Progenitor cell of endocrine pancreas (in vitro differentiated cells): ENCODE measurements at places on chromosomes 2 and 18.

DNA sequence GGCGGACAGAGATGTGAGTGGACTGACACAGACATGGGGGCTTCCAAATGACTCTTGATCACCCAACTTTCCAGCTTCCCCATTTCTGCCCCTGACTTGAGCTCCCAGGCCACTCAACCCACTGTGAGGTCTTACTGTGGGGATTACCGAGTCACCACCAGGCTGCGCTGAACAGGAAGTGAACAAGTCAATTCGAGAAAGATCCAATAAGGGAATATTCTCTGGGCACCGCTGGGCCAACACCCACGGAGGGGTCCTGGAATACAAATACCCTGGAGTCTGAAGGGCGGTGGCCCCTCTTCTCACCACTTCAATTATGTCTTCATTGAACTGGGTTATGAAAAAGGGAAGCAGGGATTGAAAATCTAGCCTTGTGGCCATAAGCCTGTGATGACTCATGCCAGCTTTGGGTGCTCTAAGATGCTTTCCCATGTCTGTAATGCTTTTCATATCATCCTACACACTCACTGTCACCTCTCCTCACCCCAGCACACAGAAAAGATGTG lies 37.7 kb downstream of the BCL11A start:
- no peak for DNase-seq

GRCh38 chr18:48987821-48988220 lies 37.1 kb upstream of the SMAD7 start:
- no peak for DNase-seq

DNA sequence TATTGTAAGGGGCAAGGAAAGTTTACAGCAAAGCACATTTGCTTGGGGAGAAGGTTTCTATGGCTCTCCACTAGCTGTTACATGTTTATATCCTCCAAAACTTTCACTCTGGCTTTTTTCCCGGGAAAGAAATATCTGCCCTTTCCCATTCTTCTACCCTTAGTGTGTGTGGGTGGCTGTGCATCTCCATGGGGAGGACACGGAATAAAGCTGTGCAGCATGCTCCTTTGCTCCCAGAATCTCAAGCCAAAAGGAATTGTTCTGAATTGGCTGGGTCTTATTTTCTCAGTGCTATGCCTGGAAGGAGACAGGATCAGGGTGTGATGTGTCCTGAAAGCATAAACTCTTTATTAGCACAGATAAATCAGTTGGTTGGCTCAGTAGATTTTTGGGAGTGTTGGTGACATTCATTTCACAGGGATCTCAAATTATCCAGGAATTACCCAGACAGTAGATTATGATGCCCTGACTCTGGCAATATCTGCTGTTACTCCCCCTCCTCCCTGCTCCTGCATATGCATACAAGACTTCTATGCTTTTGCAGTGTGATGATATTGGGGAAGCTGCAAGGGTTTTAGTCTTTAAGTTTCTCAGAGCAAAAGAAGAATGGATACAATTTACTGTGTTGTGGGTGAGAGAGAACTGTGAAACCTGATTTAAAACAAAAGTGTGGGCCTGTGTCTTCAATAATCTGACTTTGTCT lies 63.1 kb downstream of the PARD3B start:
- DNase-seq, result no peak

DNA sequence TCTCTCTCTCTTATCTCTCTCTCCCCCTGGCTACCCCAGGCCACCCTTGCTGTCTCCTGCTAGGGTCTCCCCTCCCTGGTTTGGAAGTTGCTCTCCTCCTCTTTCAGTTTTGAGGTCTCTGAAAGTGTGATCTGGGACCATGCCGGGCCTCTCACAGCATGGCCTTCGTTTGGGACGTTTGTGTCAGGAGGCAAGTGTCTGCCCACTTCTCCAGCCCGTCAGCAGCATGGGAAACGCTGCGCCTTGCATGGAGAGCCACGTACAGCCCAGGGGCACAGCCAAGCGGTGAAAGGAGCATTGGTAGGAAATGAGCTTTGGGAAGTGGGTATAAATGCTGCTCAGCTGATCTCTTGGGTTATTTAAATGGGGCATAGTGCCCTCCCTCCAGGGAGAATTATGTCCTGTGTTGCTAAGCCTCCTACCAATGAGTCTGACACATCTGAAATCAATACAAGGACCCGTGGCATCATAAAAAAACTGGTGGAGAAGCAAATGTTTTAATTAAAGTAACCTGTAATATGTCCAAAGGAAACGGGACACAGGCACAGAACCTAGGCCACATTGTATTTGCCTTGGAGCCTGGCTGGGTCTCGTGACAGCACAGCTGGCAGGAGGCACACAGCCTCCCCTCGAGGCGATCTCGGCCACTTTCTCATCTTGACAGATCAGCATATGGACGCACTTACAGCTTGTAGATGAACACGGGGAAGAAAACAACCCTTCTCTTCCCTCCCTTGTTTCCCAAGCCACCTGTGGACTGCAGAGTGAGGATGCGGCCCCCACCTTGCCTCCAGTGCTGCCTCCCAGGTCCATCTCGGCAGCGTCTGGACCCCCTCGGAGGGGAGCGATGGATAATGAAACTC lies 72.7 kb downstream of the SH3RF3 start:
- no peak for DNase-seq

GRCh38 chr2:60554074-60554645 lies 706 bp upstream of the BCL11A start:
- peak; percentile 58 for DNase-seq

DNA sequence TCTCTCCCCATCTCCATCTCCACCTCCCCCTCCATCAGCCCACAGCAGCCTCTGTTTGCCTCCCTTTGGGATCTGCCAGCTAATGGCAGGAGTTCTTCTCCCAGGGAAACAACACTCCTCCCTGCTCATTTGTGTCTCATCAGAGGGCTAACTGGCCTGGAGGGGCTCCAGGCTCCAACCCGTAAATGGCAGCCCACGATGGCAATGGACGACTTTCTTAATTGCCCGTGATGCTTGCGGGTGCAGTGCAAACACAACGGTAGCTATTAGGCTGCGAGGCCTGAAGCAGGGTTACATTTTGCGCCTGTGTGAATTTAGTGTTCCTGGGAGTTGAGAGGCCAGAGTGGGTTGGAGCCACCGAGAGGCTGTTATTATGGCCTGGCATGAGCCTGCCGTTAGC lies 285.1 kb downstream of the TNS1 start:
- no peak for DNase-seq

DNA sequence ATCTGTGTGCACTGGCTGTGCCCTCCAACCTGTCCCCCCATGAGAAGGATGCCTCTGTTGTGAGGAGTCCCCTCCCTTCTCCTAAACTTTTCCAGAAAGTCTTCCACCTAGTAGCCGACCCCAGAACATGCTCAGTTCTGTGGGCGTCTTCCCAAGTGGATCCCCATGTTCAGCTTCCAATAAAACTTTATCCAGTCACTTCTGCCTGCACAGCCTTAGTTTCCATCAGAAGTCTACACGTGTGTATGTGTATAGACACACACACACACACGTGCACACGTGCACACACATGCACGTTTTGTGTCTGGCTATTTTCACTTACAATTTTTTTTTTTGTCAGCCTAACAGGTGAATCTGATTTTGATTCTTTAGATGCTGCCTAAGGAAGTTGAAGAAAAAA lies 115.1 kb downstream of the RTP5 start:
- DNase-seq, result no peak

GRCh38 chr2:38581193-38582147 lies 21.3 kb downstream of the HNRNPLL start:
- DNase-seq, result no peak

DNA sequence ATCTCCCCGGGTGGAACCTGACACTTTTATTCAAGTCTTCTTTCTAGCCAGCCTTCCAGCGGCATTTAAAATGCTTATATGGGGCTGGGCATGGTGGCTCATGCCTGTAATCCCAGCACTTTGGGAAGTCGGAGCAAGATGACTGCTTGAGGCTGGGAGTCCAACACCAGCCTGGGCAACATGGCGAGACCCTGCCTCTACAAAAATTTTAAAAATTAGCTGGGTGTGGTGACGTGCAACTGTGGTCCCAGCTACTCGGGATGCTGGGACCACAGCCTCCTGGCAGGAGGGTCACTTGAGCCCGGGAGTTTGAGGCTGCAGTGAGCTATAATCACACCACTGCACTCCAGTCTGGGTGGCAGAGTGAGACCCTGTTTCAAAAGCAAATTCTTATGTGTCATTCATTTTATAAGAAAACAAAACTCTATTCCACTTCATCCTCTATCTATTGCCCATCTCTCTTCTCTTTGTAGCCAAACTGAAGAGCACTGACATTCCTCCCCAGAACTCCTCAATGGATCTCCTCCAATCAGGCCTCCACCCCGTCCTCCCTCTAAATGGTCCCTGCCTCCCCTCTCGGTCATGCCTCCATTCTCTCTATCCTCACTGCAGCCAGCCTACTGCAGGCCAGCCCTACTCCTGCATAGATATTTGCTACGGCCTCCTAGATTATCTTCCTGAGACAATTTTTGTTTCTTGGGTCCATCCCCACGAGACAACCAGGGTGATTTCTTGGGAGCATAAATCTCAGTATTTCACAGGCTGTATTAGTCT lies 18.0 kb upstream of the RHOB start:
- DNase-seq, result no peak

GRCh38 chr2:191122638-191123294 lies 28.0 kb downstream of the STAT4 start:
- DNase-seq, result no peak

GRCh38 chr18:61754039-61754583 lies 138.7 kb downstream of the RNF152 start:
- no peak for DNase-seq

DNA sequence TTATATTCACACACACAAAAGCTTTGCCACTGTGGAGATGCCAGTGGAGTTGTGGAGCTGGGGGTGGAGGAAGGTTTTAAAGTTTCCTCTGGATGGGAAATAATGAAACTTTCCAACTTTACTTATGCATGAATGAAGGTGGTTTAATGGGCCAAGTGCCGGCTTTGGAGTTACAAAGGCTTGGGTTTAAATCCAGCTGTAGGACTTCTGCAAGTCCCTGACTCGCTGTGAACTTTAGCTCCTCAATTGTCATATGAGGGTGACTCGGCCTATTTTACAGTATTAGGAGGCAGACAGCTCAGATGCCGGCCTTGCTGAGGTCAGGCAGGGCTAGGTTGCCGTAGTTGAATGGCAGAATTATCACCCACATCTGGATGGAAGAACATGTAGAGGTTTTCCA lies 415.8 kb upstream of the TRIB2 start:
- no peak for DNase-seq

DNA sequence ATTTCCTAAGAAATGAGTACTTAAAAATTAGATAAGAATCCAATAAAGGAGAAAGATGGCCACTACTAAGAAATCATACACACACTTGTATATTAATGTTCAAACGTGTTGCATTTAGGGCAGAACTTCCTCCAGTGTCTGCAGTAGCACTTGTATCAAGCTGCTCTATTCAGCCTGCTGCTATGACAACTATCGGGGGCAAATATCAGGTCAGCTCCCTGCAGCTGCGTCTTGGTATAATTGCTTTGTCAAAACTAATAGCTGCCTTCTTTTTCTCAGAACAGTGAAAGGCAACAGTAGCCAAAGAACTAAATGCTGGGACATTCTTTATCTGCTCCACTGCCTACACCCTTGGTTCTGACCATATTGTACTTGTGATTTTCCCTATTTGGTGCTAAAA lies 300.7 kb downstream of the NOL4 start:
- no peak for DNase-seq

DNA sequence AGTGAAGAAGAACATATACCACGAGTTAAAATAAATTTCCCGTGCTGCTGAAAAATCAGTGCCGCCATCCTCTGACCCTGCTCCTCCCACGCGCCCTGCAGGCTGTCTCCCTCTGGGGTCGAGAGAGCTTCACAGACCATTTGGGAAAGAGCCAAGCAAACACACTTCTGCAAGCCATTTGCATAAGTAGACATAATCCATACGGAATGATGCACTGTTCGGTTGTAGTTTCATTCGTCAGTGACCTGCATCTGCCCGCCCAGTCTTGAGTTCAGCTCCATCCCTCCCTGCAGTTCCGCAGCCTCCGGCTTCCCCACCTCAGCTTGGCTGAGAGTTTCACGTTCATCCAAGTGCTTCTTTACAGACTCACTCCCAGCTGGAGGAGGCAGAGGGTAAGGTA lies 69.6 kb downstream of the TRAPPC12 start:
- DNase-seq, result no peak

- no peak for DNase-seq
Observed at GRCh38 chr2:45018023-45018422, 8.8 kb upstream of the SIX2 start.

DNA sequence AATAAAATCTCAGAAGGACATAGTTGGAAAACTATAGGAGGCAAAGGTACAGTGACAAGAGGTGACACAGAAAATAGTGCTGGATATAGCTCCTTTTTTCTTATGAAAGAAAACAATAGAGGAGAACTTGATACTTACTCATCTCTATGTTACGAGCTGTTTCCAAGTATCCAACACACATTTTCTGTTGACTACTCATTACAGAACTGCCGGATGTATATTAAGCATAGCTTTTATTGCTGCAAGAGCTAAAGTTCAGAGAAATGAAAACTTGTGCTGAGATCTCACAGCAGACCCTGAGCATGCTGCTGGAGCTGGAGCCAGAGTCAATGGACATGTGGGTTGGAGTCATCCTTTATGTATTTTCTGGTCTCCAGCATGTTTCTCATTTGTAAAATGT lies 210.0 kb upstream of the NT5C1B start:
- no peak for DNase-seq

GRCh38 chr2:173821451-173821850 lies 143.7 kb downstream of the SP3 start:
- no peak for DNase-seq

GRCh38 chr2:60540074-60540473 lies 13.4 kb downstream of the BCL11A start:
- no peak for DNase-seq

GRCh38 chr2:131120815-131121317 lies 15.7 kb downstream of the PLEKHB2 start:
- no peak for DNase-seq

- DNase-seq, result no peak
Observed at GRCh38 chr2:166439078-166439477, 55.0 kb downstream of the SCN7A start.

GRCh38 chr18:23159344-23159743 lies 24.1 kb downstream of the CABLES1 start:
- no peak for DNase-seq

DNA sequence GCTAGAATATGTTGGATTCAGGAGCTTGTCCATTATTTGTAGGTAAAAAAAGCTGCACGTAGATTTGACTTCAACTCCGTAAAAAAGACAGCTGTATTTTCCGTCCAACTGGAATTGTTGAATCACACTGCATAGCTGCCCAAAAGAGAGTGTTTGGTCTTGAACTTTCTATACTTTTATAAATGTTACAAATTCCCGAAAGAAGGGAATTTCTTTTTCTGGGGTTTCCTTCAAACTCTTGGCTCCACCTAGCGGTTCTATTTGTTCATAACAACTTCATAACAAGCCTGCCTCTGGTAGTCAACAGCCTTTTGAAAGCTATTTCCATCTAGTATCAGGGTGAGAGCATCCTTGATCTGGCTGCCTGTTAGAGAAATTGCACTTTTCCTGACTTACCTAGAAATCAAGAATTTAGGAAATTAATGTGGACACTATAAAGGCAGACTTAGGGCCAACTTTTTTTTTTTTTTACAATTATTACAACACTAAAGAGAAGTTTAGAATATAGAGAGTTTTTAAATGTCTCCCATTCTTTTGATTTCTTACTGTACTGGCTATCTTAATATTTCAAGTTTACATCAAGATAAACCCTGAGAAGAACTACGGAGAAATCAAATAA lies 48.1 kb downstream of the TMEM185B start:
- DNase-seq, result no peak

GRCh38 chr2:37600735-37601134 lies 70.7 kb downstream of the CDC42EP3 start:
- no peak for DNase-seq

- no peak for DNase-seq
Observed at GRCh38 chr2:174981331-174981730, 23.9 kb downstream of the CHN1 start.
